ENCODE measurements at places on chromosomes 13 and 19. TPM values are rescaled to one million over a fixed set of nuclear protein-coding genes. Genes with fewer than 3 reads are reported as not detected.

Gene CBY2
- total RNA-seq: not detected

Gene CABP5
- not detected for total RNA-seq

Gene PSG3
- not detected for total RNA-seq

Gene MBD3L2
- total RNA-seq: not detected

Gene KCNC3
- 0.45 TPM for total RNA-seq

Gene DIRAS1
- 0.89 TPM for total RNA-seq

Gene NCAN
- total RNA-seq: not detected

Gene PRX
- not detected for total RNA-seq

Gene LAIR2
- not detected for total RNA-seq

Gene CLIP3
- total RNA-seq: 9.8 TPM

Gene COMP
- total RNA-seq: not detected

Gene EEF2
- total RNA-seq: 872 TPM

Gene ZNF728
- total RNA-seq: 3.0 TPM

Gene LYL1
- 12.6 TPM for total RNA-seq

Gene NXNL1
- total RNA-seq: not detected

Gene KLF12
- total RNA-seq: 9.9 TPM

Gene KCNN1
- total RNA-seq: not detected

Gene CDADC1
- 37.1 TPM for total RNA-seq

Gene GPR18
- not detected for total RNA-seq

Gene CFD
- 413 TPM for total RNA-seq

Gene PSG1
- not detected for total RNA-seq

Gene ZNF729
- not detected for total RNA-seq

Gene SPIB
- total RNA-seq: 53.3 TPM

Gene CYP2B6
- total RNA-seq: not detected

Gene CYP4F22
- 1.8 TPM for total RNA-seq

Gene MISP3
- total RNA-seq: 79.1 TPM

Gene PRR22
- 12.1 TPM for total RNA-seq

Gene PRODH2
- total RNA-seq: not detected

Gene CEBPA
- total RNA-seq: 10.7 TPM

Gene PRTN3
- total RNA-seq: not detected
